Right lung (tissue), 10 donors: ENCODE measurements at places on chromosomes 4 and X. TPM values are rescaled to one million over a fixed set of nuclear protein-coding genes. Genes with fewer than 3 reads are reported as not detected.

- no peak for DNase-seq
These were observed 1479.5 kb downstream of the PCDH7 start for GRCh38 chr4:32199639-32200038.

DNA sequence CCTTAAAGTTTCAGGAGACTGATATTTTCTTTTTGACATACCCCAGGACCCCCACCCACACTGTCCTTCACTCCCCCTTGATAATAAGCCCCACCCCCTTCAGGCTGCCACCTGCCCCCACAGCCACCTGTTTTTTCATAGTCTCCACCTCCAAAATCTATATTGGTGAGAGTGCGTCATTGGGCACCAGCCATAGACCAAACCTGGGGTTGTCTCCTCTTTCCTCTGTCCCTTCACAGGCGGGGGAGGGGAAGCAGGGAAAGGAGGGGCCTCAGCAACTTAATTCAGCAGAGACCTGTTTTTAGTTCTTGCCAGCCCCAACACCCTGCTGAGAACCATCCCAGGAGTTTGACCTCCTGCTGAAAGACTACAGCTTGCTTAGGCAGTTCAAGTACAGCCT lies 1.1 kb downstream of the ARHGAP36 start:
- DNase-seq = no peak

GRCh38 chr4:26179316-26179760 lies 141.5 kb upstream of the RBPJ start:
- DNase-seq = no peak

Gene ARMCX6
- 102 TPM for polyA plus RNA-seq

Gene SAGE1
- 0.04 TPM for polyA plus RNA-seq

Gene ADH1A
- 12.3 TPM for polyA plus RNA-seq
